ENCODE measurements at places on chromosomes 4 and X. TPM values are rescaled to one million over a fixed set of nuclear protein-coding genes. Genes with fewer than 3 reads are reported as not detected.

Gene NEUROG2
- total RNA-seq, result not detected

Gene TEX13B
- total RNA-seq, result not detected

Gene GLOD5
- total RNA-seq, result not detected

GRCh38 chr4:15545371-15545770 lies 75.7 kb downstream of the CC2D2A start:
- no peak for DNase-seq

- no peak for DNase-seq
Measured at GRCh38 chrX:67734111-67734753, 190.4 kb downstream of the AR start.

- DNase-seq, result no peak
Measured at GRCh38 chr4:176879380-176880116, 86.8 kb upstream of the VEGFC start.
